ENCODE measurements at places on chromosomes 3 and 15. TPM values are rescaled to one million over a fixed set of nuclear protein-coding genes. Genes with fewer than 3 reads are reported as not detected.

Gene SEMA6D
- 0.86 TPM for polyA plus RNA-seq

Gene PLSCR5
- not detected for polyA plus RNA-seq

Gene TMEM40
- not detected for polyA plus RNA-seq

Gene PIGB
- polyA plus RNA-seq: 18.3 TPM

Gene GOLGA6L7
- polyA plus RNA-seq: not detected

Gene LRRIQ4
- polyA plus RNA-seq: not detected

Gene AGTR1
- 4.0 TPM for polyA plus RNA-seq

Gene CATSPER2
- polyA plus RNA-seq: 1.7 TPM

Gene GP9
- polyA plus RNA-seq: not detected

Gene FSIP1
- 2.8 TPM for polyA plus RNA-seq

Gene ABI3BP
- 30.3 TPM for polyA plus RNA-seq

Gene GPX1
- polyA plus RNA-seq: 454 TPM

Gene GHRL
- not detected for polyA plus RNA-seq

Gene SCAMP5
- 0.23 TPM for polyA plus RNA-seq

Gene GRK7
- polyA plus RNA-seq: 0.08 TPM

Gene CALML4
- polyA plus RNA-seq: 0.54 TPM

All from GM23248 (cell line).